C1 segment of cervical spinal cord (tissue), 14 donors: ENCODE measurements at places on chromosomes 4 and X.

DNA sequence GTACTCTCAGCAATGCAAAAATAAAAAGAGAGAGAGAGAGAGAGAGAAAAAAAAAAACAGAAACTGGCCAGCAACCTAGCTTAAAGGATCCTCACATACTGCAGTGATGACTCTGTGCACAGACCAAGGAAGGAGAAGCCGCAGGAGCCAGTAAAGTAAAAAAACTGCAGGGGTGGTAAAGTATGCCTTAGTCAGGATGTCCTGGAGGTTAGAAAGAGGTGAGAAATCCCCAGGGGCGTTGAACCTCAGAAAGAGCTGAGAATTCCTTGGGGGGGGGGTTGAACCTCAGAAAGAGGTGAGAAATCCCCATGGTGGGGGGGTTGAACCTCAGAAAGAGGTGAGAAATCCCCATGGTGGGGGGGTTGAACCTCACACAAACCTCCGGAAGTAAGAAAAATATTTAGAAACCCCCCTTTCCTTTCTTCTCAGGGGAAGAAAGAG lies 48.0 kb downstream of the MAGEA9 start:
- DNase-seq: no peak

DNA sequence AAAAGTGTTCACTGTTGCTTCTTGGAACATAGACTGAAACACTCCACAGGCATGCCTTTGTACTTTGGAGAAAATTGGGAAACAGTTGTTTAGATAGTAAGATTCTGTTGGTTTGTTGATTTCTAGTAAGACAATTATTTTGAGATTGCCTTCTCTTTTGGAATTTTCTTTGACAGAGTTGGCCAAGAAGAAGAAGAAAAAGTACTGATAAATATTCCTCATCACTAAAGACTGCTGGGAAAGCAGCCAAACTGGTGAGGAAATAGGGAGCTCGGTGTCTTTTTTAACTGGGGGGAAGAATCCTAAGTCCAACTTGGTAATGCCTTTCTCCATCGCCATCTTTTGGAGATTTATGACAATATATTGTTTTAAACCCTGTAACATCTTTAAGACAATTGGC lies 370.7 kb downstream of the GPAT3 start:
- no peak for DNase-seq

DNA sequence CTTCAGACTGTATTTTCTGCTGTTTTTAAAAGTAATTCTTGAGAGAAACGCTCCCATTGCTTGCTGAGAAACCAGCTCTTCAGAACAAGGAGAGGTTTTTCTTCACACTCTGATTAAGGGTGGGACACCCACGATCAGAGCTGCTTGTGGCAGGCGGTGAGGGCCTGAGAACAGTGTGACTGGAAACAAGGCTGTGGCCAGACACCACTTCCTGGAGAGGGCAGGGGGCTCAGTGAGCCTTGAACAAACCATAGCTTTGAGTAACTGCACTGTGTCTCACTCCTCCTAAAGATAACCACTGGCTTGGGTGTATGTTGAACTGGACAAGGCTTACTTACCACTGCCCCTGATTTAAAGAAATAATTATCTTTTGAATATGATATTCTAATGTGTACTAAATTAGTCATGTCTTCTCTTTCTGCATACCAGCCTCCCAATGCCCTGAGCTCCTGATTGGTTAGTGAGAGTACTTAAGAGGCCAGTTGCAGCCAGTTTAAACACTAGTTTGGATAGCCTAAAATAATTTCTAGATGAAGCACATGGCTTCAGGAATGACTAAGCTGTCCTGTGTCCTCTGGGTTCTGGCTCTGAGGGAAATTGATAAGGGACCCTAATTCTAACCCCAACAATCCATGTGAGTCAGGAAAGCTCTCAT lies 3.7 kb upstream of the GPR82 start:
- DNase-seq: no peak

DNA sequence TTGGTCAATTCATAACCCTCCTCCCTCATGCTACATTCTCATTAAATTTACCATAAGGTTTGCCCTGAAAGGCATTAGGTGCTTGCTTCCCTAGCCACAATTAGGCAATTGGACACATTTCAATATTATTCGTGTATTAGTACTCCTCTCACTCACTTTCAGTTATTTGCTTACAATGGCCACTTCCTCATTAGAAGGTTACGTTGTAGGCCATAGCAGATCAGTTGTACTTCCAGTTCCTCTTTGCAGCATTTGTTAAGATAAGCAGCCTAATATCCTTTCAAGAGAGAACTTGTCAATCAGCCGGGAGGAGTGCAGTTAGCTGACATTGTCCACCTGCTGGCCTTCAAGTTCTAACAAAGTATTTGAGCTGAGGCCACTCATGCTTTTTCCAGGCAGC lies 1017.2 kb downstream of the PCDH7 start:
- DNase-seq: no peak

DNA sequence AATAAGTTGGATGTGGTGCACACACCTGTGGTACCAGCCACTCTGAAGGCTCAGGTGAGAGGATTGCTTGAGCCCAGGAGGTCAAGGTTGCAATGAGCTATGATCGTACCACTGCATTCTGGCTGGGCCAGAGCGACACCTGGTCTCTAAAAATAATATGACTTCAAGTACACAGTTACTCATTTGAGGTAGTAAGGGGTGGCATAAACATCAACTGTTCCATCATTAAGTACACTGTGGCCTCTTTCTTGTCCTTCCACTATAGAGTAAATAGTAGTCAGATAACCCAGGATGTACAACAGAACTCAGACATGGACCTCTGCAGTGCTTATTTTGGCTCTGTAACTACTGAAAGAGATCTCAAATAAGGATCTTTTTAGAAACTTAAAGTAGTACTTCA lies 10.6 kb downstream of the FAM9B start:
- DNase-seq: no peak

DNA sequence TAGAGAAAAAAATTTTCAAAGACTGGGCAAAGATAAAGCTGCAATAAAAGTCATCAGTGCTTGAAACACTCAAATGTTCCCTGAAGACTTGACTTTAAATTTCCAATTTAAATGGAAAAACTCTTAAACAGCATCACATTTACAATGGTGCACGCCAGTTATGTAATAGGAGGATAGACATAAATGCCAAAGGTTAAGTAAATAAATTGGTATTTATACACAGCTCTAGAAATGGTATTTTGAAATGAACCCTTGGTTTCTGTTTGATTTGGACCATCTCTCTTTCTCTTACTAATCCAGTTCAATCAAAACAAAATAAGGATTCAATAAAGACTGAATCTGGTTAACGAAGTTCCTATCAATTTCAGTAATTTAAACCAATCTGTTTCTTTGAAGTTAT lies 272.6 kb downstream of the GPM6A start:
- DNase-seq: no peak

GRCh38 chrX:131262200-131262599 lies 26.9 kb downstream of the IGSF1 start:
- no peak for DNase-seq

DNA sequence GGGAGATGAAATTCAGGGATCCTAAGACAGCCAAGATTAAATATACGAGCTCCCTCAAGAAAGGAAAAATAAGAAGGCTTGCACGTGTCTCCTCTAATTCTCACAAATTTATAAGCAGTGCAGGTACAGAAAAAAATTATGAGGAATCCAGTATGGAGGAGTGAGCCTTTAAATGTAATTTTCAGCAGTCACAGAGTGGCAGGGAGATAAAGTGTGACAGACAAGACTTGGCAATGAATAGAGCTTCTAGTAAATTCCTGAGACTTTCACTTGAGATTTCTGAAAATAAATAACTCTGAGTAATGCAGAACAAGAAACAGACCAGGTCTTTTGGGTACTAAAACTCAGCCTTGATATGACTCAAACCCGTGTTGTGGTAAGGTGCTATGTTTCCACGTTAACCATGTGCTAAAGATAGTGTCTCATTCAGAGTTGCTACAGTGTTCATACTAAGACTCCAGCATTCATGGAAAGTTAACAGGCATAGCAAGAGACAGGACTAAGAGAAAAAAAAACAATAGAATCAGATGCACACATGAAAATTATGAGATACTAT lies 119.8 kb downstream of the SPOCK3 start:
- no peak for DNase-seq

DNA sequence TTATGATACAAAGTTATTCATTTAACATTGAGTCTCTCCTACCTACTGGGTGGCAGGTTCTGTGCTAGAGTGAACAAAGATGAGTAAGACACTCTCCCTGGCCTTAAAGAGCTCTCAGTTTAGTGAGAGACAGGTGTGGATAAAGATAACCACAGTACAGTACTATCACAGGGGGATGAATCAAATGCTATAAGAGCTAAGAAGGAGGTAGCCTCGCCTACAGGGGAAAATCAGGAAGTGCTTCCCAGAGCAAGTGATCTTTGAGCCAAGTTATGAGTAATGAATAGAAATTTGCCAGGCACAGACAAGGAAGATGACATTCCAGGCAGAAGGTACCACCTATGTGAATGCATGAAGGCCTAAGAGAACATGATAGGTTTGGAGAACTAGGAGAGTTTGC lies 3.4 kb upstream of the IGBP1 start:
- DNase-seq: no peak

- DNase-seq: no peak
Observed at GRCh38 chrX:7132335-7133049, 15.0 kb upstream of the STS start.

DNA sequence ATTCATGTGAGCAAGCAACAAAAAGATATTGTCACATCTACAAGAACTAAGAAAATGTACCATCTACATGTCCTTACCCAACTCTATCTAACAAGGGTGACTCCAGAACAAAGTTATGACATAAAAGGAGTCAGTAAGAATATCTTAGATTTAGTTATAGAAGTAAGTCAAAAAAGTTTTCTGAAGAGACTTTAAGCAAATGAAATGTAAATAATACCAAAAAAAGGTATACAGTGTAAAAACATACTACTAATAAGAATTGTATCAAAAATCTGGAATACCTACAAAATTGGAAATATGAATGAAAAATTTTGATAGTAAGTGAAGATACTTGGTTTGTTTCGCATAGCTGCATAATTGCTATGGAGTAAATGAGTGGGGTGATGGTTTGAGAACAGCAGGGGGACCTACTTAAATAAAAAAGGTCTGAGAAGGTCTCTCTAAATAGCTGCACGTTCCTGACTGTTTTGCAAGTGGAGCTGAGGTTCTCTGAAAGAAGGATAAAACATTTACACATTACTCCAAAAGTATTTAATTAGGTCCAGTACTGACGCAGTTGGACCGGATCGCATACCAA lies 51.0 kb upstream of the ENPP6 start:
- DNase-seq: no peak

GRCh38 chr4:127586922-127587571 lies 45.7 kb upstream of the INTU start:
- DNase-seq: no peak

DNA sequence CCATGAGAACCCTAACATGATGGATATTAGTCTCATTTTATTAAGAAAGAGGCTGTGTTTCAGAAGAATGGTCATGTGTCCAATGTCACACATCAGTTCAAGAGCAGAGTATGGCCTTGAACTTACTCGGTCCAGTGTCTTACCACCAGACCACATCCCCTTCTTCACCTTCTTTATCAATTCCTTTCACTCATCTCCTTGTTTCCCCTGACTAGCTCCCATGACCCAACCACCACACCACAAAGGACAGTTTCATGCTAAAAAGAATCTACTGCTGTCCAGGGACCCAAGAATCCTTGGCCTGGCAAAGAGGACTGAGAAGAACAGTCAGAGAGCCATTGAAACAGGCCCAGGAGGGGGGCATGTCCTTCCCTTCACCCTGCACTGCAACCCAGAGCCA lies 33.6 kb upstream of the MSN start:
- DNase-seq: no peak

DNA sequence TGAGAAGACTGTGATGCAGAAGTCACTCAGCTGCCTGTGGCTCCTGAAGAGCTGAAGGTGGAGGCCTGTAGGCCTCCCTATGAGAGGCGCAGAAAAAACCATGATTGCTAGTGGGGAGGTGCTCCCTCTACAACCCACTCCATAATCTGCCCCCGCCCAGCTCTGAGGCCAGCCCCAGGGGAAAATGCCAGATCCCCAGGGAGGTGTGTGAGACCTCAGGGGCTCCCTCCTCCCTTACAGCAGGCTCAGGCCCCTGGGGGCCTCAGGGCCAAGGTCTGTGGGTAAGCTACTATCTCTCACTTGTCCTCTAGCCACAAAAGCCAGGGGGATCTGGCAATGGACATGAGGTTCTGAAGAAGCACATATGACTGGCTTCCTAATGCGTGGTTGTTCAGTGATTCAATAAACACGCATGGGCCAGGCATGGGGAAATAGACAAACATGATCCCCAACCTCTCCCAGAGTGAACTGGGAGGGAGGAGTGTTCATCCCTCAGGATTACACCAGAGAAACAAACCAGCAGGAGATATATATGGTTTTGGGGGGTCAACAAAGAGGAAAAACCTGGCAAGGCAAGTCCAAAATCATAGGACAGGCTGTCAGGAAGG lies 51.0 kb upstream of the MTM1 start:
- DNase-seq: no peak

GRCh38 chr4:139605516-139605915 lies 49.5 kb upstream of the SETD7 start:
- DNase-seq: no peak

GRCh38 chr4:25723409-25723808 lies 67.8 kb downstream of the SLC34A2 start:
- DNase-seq: no peak

GRCh38 chrX:84168574-84168973 lies 19.4 kb downstream of the RPS6KA6 start:
- DNase-seq: no peak

- DNase-seq: no peak
Observed at GRCh38 chr4:140213116-140213515, 59.1 kb upstream of the MAML3 start.

DNA sequence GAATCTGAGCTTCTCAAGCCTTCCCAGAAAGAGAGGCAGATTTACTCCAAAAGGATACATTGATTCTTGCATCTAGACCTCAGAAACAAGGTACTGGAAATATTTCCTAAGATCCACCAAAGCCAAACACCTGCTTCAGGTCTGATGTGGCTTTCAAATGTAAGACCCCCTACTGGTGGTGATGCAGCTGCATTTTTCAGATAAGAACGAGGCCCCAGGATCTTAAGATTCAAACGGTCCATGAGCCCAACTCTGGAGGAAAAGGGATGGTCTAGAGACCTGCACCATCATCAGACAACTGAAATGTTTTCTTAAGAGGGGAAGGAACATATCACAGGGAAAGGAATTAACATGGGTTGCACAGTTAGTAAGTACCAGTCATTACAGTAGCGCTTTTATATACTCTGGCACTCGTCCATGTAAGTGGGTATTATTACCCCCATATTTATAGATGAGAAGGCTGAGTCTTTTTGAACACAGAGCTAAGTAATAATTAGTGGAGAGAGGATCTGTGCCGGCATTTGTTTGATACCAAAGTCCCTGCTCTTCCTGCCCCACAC lies 73.7 kb downstream of the LEF1 start:
- DNase-seq: no peak

GRCh38 chrX:103552236-103552635 lies 32.9 kb upstream of the RAB40A start:
- DNase-seq: no peak

- no peak for DNase-seq
Observed at GRCh38 chr4:101356928-101357327, 9.6 kb upstream of the PPP3CA start.

- no peak for DNase-seq
Observed at GRCh38 chr4:85222561-85222960, 252.4 kb upstream of the ARHGAP24 start.

- DNase-seq: no peak
Observed at GRCh38 chr4:188107931-188108843, 1.2 kb downstream of the TRIML2 start.
